ENCODE measurements at places on chromosomes 4 and X.
A peak's percentile ranks its signal among the peaks of the same experiment; 100 is the strongest.

GRCh38 chrX:155876704-155877103 lies 4.4 kb upstream of the VAMP7 start:
- no peak for DNase-seq

GRCh38 chrX:47283015-47283771 lies 50.4 kb downstream of the USP11 start:
- DNase-seq, result peak; percentile 5

DNA sequence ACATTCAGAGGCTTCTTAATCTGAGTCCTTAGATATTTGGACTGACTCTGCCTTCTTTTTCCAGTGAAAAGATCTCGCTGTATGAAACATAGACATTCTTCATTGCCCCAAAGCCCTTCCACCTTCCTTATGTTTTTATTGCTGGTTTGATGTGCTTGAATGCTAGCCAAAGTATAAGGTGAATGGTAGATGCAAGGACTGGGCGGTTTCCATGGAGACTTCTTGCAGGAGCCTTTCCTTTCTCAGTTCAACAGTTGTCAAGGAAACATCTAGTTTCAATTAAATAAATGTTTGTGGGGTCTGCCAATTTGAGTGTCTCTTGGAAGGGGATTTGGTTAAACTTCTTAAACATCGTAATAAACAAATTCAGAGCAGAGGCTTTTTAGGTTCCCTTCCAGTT lies 46.0 kb downstream of the REPS2 start:
- no peak for DNase-seq

GRCh38 chrX:26442340-26442739 lies 226.4 kb downstream of the MAGEB5 start:
- DNase-seq, result no peak

DNA sequence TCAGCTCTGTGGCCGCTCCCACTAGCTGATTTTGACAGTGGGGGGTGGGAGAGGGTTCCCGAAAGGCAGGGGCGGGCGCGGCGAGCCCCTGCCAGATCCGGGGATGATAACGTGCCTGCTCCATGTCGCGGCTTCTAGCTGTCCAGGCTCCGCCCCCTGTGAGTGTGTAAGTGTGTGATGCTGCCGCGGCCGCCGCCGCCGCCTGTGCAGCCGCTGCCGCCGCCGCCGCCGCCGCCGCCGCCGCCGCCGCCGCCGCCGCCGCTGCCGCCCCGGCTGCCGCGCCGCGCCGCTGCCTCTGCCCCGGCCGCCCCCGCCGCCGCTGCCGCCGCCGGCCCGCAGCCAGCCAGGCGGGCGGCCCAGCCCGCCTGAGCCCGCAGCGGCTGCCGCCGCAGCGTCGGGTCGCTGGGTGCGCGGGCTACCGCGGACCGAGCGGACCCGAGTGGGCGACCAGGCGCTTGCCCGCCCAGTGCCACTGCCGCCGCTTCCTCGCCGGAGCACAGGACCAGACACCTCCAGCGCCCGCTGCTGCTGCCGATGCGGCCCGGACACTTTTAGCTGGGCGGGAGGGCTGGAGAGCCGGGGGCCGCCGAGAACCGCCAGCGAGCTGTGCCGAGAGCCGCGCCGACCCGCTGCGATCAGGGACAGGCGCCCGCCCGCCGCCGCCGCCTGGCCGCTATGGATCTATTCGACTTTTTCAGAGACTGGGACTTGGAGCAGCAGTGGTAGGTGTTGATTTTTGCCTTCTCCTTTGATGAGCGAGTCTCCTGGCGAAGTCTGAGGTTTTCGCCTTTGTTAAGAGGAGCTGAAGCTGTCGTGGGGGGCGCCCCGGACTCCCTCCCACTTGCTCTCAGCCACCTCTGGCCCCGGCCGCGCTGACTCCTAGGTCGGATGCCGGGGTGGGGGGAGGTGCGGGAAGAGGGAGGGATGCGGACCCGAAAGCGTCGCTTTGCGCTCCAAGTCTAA lies at the start of gene AFF2:
Gene AFF2, plus strand, starts transcription at position 195 of the 963 bp plus-strand sequence. Its CDS starts 481 bp downstream, at position 676.
- no peak for DNase-seq

DNA sequence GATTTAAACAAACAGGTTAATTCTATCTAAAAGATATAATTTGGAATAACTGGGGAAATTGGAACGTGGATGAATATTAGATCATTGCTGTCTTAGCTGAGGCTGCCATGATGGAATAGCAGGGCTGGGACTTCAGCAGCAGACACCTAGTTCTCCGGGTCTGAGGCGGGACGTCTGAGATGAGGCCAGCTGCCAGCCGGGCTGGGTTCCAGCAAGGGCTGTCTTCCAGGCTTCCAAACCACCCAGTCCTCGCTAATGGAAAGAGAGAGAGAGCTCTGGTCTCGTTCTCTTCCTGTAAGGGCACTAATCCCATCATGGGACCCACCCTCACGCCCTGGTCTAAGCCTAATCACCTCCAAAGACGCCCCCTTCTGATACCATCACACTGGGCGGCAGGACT lies 85.7 kb downstream of the ADRA2C start:
- no peak for DNase-seq

- no peak for DNase-seq
Observed at GRCh38 chrX:119226446-119226845, 9.6 kb upstream of the PGRMC1 start.

GRCh38 chr4:164261831-164262230 lies 492.1 kb upstream of the SMIM31 start:
- no peak for DNase-seq

DNA sequence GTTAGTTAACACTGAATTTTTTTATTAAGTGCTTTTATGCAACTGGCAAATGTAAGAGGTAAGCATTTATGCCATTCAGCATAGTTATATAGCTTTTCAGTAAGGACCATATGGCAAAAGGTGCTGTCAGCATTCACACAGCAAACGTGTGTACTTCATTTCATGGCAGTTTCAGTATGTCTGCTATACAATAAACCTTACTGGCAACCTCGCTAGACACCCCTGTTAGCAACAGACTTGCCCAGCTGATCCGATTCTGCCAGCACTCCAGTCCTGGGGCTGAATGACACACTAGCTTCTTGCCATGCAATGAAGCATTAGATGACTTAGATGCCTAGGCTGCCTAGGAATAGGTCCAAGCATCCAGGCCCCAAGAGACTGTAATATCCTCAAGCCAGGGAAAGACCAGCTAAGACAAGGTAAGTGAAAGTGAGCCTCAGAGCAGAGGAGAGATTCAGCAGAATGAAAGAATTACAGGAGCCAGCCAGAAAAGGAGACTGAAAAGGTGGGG lies 47.3 kb upstream of the DOCK11 start:
- DNase-seq, result no peak

DNA sequence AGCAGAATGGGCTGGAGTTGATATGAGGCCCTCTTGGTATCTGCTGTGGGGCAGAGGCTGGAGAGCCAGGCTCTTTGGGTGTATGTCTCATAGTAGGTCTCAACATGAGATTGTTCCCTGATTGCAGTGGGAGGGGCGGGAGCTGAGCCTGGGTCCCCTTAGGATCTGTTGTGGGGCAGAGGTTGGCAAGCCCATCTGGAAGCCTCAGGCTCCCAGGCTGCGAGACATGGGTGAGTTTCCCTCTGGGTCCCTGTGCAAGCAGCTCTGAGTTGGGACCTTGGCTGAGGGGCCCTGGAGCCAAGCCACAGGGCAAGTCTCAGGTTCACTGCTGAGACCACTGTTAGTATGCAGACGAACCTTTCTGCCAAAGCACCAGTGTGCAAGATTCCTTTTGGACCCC lies 201.9 kb downstream of the ARHGAP10 start:
- no peak for DNase-seq

DNA sequence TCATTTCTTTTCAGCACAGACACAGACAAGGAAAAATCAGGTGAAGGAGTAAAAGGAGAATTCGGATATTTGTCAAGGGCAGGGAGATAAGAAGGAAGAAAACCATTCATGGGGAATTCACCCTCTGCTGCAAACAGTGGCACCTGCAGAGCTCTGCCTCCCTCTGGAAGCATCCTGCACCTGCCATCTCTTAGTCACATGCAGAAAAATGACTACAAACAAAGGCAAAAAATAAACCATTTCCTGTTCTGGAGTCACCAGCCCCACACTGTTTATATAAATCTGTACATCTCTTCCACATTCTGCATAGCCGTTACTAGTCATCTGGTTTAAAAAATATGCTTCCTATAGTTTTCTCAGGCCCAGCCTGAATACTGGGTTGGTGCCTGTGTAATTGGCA lies 205.3 kb downstream of the ARAP2 start:
- DNase-seq, result no peak

DNA sequence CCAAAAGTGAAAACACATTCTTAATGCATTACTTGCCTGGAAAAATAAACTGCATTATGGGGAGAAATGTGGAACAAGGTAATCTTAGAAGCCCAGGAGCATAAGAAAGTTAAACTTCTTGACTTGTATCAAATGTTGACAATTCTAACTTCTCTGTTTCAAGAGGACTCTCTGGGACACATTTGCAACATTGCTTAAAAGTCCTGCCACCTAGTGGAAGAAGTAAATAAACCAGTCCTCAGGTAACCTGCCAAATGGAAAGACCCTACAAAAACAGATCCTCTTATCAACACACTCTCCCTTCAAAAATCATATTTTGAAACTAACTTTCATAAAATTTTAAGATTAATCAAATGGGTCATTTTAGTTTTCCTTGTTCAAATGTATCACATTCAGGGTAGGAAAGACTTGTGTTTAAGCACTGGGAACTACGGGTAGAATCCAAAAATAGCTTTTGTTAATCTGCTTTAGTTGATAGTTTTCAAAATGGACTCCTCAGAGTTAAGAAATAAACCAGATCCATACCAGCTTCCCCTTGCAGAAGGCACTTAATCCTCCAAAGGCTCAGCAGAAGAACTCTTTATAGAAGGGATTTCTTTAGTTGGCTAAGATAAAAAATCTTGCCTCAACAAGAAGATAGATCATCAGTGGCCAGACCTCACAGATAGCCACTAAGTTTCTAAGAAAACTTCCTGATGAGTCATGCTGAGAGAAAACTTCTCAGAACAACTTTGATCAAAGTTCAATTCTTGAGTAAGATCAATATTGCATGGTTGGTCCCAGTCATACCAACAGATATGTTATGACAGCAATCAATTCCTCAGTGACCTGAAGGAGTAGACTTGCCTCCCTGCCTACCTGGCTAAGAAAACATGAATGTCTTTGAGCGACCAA lies 141.7 kb downstream of the HHIP start:
- DNase-seq, result no peak

- DNase-seq, result no peak
Observed at GRCh38 chr4:71602289-71602900, 181.5 kb downstream of the GC start.

- DNase-seq, result no peak
Observed at GRCh38 chr4:26108054-26108453, 194.0 kb downstream of the SMIM20 start.

- DNase-seq, result no peak
Observed at GRCh38 chr4:76596713-76597112, 161.7 kb downstream of the SHROOM3 start.

DNA sequence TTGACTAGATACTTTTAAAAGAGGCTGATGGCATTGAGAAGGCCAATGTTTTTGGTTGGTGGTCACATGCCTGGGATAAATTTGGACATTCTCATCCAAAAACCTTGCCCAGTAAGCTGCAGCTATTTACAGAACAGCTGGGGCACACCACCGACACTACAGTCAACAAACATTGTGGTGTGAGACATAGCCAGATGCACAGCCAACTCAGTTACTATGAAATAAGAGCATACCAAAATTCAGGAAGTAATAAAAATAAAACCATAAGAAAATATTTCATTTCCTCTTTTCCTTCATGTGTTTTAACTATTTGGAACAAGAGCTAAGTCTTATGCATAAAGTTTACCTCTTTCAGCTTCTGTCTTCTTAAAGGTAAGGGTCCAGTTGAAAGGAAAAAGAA lies 8.8 kb downstream of the PPM1K start:
- no peak for DNase-seq

DNA sequence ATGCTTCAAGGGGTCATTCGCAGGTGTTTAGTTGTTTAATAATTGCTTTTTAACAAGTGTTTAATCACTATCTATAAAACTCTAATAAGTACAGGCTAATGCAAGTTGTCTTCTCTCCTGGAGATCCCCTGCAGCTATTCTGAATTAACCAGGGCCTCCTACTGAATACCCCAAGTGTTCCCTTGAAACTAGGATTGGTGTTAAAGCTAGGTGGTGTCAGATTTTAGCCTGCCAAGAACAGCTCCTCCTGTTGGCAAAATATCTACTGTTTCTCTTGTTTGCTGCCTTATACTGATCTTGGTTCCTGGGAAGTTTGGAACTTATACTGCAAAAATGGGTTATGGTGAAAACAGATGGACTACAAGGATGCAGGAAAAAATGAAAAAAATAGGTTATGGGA lies 26.1 kb upstream of the TMEM154 start:
- no peak for DNase-seq

- no peak for DNase-seq
Observed at GRCh38 chrX:54237014-54237413, 54.0 kb upstream of the FAM120C start.

DNA sequence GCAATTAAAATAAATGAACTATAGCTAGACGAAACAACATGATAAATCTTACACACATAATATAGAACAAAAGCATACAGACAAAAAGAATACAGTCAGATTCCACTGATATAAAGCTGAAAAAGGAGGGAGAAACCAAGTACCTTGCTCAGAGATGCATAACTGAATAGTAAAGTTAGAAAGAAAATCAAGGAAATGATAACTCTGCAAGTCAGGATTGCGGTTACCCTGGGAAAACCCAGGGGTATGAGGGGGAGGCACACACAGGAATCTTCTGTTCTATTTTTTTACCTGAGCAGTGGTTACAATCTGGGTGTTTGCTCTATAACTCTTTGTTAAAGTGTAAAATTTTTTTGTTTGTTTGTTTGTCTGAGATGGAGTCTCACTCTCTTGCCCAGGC lies 209.1 kb downstream of the CBR4 start:
- no peak for DNase-seq

DNA sequence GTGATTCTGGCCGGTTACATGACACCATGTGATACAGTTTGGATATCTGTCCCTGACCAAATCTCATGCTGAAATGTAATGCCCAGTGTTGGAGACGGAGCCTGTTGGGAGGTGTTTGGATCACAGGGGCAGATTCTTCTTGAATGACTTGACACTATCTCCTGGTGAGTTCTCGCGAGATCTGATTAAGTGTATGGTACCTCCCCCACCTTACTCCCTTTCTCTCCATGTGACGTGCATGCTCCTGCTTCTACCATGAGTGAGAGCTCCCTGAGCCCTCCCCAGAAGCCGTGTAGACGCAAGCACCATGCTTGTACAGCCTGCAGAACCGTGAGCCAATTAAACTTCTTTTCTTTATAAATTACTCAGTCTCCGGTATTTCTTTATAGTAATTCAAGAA lies 23.6 kb downstream of the CPE start:
- no peak for DNase-seq

- no peak for DNase-seq
Observed at GRCh38 chrX:7552760-7553159, 290.2 kb upstream of the VCX start.

Data from DMS79 (cell line).